ENCODE measurements at places on chromosomes 4 and X.

DNA sequence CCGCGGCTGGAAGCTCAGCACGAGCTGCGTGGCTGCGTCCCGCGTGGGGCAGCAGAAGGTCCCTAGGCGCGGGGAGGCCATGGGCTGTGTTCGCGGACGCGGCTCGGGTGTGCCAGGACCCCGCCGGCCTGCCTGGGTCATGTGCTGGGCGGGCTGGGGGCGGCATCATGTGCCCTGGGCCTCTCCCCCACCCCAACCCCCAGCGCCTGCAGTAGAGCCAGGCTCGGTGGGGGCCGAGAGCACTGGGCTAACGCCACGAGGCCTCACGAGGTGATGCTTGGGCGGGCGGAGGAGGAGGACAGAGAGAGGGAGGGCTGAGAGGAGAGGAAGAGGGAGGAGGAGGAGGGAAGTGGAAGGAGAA, at the start of gene GPR143:
GPR143 (minus strand) TSS at position 111 of the 361 bp plus-strand sequence; CDS start at position 81, 30 bp downstream.
- DNase-seq: no peak

GRCh38 chr4:125432078-125432477, 117.3 kb downstream of the FAT4 start:
- peak; percentile 12 for DNase-seq

GRCh38 chr4:5079581-5079980, 28.3 kb downstream of the STK32B start:
- no peak for DNase-seq

DNA sequence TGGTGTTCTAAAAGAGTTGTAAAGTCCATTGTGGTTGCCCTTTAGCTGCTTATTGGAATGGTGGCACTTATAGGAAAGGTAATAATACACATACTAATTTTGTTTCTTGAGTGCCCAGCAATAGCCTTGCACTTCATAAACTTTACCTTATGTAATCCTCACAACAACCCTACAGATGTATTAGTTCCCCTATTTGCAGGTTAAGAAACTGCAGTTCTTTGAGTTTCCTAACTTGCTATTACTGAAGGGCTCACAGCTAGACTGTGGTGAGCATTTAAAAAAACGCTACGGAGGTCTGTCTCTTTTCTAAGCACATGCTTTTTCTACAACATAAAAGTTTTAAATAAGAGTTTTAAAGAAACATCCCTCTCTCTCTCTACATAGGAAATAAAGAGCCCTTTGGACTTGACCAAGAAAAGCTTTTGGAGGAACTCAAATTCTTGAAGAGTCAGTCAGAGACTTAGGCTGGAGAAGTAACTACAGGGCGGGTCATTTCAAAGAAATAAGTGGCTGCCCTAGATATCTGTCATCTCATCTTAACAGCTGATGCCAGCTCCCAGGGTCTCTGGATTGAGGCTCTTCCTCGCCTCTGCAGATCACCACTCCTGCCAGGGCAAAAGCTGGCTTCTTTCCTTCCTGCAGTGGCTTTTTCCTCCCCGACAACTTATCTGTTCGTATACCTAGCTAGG, 42.0 kb upstream of the FBXW7 start:
- DNase-seq: no peak

DNA sequence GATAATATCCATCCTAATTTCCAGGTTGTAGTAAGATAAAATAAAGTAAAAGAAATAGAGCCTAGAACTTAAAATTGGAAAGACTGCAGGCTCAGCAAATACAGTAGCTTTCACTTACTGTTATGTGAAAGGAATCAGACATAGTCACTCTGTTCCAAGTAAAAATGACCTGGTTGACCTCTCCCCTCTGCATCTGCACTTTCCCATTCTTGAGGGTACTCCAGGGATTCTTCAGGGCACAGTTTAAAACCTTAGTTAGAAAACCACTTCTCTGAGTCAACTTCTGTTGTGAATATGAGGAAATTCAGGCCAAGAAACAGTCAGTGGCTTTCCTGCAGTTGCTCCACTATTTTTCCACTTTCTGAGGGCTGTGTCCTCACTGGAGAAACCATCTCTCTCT, 42.9 kb downstream of the FRAS1 start:
- DNase-seq: no peak

- no peak for DNase-seq
Observed at GRCh38 chrX:118062048-118062789, 54.4 kb downstream of the KLHL13 start.

- no peak for DNase-seq
Observed at GRCh38 chr4:601612-602558, 23.5 kb upstream of the PDE6B start.

DNA sequence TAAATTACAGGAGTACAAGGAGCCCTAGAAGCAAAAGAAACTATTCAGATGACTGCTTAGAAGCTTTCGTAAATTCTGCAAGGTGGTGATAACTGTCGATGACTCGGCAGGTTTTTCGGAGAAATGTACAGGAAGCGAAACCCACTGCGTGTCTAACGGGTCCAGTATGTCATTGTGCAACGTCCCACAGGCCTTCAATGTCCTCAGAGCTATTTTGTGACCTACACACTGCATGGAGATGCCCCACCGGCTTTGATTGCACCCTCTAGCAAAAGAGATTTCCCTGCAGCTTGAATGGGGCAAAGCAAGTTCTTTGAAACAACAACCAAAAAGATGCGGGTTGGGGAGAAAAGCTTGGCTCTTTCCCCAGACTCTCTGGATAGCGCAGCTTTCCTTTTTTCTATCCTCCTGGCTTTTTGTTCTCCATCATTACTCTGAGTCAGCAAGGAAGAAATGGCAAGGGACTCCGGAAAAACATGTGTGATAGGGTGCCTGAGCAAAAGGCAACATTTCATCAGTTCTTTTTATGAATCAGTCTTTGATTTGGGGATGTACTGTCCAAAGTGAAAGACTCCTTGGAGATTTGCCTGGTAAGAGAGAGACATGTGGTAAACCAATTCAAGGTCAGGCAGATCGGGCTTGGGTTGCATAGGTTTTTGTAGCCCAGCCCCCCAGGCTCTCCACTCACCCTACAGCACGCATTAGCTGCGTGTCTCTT, 112.0 kb upstream of the TBL1X start:
- no peak for DNase-seq

GRCh38 chr4:102754044-102754443, 6.7 kb downstream of the MANBA start:
- DNase-seq: no peak

DNA sequence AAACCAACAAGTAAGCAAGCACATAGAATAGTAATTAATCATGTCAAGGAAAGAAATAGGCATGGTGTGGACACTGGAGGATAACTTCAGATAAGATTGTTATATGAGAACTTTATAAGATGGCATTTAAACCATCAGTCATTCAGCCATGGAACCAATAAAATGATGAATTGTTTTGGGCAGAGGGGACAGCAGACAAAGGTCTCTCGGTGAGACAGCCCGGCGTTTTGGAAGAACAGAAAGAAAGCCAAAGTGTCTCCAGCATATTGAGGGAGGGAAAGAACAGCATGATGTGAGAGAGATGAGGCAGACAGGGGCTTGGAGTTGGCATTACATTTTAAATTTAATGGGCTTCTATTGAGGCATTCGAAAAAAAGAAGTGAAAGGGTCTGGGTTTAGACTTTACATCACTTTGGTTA, 883 bp upstream of the PPM1K start:
- no peak for DNase-seq

GRCh38 chr4:3672465-3672831, 93.7 kb upstream of the ADRA2C start:
- no peak for DNase-seq

- peak; percentile 0 for DNase-seq
Observed at GRCh38 chrX:115563633-115564162, 2.7 kb downstream of the PLS3 start.

GRCh38 chr4:47827343-47828047, 10.4 kb downstream of the CORIN start:
- peak; percentile 73 for DNase-seq

DNA sequence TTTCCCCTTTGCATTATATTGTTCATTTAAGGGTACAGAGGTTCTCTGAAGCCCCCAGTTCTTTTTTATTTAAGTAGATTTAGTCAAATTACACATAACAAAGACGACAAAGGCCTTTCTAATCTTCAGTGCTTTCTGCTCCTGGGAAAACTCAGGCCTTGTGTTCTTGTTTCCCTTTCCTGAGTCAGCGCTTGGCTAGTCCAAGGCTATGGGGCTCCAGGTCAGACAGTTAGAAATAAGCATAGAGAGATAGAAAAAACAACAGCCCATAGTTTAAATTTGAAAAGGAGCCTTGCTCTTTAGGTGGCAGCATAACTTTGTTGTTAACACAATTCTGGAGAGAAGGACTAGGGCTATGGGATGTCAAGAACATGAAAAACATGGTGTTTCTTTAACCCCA, 97.3 kb downstream of the PPP1R2C start:
- no peak for DNase-seq

- DNase-seq: no peak
Observed at GRCh38 chrX:16188687-16189086, 21.4 kb downstream of the MAGEB17 start.

DNA sequence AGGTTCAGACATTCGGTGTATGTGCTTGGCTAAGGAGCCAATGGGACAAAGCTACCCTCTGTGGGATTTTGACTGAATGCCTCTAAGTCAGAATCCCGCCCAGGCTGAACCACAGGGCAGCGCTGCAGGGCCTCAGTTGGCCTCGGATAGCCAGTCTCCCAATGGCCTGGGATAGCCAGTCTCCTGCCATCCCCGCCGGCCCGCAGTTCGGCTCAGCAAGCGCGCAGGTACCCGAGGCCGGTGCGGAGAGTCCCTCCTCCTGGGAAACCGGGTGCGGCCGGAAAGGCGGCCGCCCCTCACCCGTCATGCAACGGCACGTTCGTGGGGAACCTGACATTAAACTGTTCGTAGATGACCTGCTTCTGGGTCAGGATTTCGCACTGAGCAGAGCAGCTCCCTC, 16.1 kb downstream of the PPEF2 start:
- DNase-seq: no peak

- peak; percentile 21 for DNase-seq
Observed at GRCh38 chrX:102067966-102068723, 57.3 kb upstream of the TCEAL2 start.

DNA sequence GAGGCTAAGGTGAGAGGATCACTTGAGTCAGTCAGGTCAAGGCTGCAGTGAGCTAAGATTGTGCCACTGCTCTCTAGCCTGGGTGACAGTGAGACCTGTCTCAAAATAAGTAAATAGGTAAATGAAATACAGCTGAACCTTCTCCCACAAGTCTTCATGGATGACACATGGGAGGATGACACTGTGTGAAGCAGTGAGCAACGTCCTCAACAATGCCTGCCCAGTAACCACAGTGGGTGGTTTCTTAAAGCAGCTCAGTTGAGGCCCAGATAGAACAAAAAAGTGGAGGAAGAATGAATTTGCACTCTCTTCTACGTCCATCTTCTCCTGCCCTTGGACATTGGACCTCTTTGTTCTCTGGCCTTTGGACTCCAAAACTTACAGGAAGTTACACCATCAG, 52.7 kb downstream of the MSX1 start:
- DNase-seq: no peak

DNA sequence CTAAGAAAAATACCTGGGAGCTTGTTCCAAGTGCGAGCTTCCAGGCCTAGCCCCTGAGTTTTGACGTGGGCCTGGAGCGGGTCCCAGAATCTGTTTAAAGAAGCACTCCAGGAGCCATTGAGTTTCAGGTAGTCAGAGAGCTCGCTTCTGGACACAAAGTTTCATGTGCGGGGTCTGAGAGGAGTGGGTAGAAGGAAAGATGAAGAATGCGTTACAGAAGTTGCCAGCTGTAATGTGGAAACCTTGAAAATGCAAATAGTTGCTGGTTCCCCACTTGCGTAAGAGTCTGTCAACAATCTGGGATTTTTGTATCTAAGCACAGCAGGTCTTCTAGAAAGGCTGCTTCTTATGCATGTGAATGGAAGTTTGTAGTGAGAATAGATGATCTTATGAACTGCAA, 77.5 kb upstream of the CLCN4 start:
- DNase-seq: no peak

DNA sequence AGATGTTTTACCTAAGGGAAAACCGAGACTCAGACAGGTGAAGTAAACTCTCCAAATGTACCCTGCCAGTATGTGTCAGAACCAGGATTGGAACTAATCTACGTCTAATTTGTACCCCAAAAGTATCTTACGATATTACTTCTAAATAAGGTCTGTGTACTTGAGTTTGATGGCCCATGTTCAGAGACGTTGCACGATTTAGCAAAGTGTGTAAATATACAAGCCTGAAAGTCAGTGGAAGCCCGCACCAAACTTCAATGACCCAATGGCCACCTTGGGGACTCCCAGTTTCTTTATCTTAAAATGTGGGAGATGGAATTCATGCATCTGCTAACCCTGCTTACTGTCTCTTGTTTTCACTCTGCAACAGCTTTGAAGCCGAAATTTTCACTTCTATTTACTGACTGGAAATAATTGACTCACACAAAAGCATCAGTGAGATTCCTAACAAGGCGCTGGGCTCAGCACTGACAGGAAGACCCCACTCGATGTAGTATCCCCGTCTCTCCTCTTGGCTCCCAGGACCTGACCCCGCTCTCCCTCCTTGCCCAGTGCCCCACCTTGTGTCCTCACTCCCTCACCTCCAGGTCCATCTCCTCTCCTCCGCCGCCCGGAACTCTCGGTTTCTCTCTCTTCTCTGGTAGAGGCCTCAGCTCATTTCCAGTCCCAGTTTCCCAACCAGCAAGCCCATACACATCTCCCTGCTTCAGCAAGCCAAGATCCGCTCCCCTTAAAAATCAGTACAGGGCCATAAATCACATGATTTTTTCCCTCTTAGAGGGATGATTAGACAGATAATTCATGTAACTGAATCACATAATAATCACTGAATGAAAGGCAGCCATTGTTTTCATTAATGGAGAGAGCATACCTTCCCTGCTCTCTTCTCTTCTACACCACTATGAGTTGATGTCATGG, 42.8 kb downstream of the ENPP6 start:
- DNase-seq: no peak

- DNase-seq: no peak
Observed at GRCh38 chr4:76053730-76054129, 17.9 kb upstream of the CXCL11 start.

GRCh38 chr4:26619784-26620183, 35.9 kb downstream of the TBC1D19 start:
- DNase-seq: no peak

GRCh38 chr4:165398570-165398969, 19.8 kb downstream of the CPE start:
- DNase-seq: peak; percentile 99

DNA sequence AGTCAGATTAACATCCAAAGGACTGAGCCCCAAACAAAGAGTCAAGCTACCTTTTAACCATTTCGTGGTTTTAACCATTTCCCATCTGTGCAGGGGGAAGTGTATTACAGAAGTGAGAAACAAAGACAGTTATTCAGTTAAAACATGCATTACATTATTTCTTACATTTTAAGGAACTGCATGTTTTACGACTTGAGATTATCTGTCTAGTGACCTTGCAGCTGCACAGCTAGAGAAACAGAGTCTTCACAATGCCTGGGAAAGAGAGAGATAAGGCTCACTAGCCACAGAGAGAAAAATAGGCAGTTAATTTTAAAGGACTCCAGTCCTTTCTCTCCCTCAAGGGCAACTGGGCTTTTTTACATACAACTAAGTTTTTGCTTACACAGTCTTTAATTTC, 48.7 kb upstream of the KLHL4 start:
- DNase-seq: no peak

DNA sequence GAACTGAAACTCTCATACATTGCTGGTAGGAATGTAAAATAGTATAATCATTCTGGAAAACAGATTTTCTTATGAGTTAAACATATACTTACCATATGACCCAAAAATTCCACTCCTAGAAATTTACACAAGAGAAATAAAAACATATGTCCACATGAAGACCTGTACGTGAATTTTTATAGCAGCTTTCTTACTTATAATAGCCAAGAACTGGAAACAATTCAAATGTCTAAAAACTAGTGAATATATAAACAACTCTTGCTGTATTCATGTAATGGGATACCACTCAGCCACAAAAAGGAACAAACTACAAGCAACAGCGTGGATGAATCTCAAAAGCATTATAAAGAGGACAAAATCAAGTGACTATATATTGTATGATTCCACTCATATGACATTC, 27.5 kb downstream of the TMEM156 start:
- no peak for DNase-seq
